ENCODE measurements at places on chromosomes 7 and 10.

GRCh38 chr10:3749600-3749999 lies 35.4 kb downstream of the KLF6 start:
- DNase-seq: peak; percentile 72

- no peak for DNase-seq
Measured at GRCh38 chr10:38007991-38008390, 2.5 kb upstream of the ZNF33A start.

DNA sequence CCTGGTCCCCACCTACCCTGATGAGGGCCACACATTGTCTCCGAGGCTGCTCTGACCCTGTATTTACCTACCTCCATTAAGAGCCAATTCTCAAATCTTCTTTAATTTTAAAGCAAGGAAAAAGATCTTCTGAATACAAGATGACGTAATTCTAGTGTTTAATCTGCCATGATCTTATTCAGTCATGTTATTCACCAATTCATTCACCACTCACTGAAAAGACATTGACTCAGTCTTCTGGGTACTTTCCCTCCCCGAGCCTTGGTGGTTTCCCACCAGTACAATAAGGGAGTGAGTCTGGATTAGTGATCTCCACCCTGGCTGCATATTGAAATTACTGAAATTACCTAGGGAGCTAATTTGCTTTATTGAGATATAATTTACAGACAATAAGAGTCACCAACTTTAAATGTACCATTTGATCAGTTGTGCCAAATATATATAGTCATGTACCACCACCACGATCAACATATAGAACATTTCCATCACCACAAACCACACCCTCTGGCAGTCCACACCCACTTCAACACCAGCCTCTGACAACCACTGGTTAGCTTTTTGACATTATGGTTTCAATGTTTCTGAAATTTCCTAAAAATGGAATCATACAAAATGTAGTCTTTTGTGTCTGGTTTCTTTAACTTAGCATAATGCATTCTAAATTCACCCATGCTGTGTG lies 117.5 kb upstream of the UNC5B start:
- no peak for DNase-seq

DNA sequence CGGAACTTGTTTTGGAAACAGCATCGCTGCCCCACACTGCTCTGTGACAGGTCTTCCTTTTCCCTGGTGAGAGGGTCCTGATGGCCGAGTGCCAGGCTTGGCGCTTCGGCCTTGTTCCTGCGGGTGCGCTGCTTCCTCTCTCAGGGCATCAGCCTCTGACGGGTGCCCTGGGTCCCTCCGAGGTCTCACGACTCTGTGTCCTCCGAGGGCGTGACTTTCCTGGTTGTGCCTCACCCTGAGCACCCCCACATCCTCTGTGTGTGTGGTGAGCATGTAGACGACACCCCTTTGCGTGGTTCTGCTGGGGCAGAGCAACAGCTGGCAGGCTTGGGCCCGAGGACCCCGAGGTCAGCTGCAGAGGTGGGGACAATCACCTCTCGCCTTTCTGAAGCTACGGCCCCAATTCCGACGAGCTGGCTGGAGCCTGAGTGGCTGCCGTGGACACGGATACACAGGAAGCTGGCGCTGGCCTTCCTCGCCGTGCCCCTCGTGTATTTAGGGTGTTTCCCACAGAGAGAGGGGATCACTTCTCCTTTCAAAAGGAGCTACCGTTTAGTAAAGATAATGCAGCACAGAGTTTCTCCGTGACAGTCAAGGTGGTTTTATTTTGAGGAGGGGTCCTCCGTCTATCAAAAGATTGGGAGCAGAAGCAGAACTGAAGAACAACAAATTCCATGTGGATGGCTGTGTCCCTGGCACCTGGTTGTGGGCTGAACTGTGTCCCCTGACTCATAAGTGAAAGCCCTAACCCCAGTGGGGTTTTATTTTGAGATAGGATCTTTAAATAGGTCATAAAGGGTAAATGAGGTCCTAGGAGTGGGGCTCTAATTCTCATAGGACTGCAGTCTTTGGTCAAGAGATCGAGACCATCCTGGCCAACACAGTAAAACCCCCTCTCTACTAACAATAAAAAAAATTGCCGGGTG lies 36.2 kb upstream of the PITRM1 start:
- no peak for DNase-seq

GRCh38 chr10:36182179-36182566 lies 540.1 kb upstream of the FZD8 start:
- DNase-seq: no peak

DNA sequence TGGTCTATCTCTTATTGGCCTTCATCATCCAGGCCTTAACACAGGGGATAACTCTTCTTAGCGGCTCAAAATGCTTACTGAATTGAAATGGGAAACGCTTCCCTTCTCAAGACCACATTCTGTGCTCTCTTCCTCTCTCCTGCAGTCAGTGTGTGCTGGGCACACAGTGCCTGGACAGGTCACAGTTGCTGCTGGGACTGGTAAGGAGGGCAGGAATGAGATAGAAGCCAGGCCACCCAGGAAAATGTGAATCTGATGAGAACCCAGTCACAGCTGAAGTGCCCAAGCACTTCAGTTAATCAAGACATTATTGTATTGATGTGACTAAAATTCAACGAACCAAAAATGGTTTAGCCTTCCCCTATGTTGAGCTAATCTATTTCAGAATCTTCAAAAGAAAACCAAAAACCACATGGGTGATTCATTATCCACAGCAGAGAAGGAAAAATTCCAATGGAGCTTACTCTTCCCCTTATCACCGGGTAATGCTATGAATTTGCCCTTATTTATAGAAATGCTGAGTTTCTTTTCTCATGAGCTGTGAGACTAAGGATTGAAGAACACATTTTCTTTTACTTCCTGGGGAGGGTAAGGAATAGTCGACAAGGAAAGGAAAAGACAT lies 41.2 kb upstream of the PLPP4 start:
- DNase-seq: no peak

DNA sequence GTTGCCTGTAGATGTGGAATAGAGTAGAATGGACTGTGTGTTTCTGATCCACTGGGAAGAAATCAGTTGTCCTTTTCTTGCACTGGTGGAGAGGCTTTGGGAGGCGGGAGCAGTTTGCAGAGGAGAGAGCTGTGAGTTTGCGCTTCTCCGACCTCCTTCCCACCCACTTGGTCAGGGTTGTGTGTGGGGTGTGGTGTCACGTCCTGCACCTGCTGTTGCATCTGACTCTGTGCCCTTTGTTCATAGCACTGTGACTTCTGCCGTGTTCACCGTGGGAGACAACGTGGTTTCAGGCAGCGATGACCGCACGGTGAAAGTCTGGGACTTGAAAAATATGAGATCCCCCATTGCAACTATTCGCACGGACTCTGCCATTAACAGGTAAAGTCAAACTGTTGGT lies 67.8 kb downstream of the WDR37 start:
- DNase-seq: no peak

GRCh38 chr7:150425670-150426069 lies 24.8 kb upstream of the GIMAP8 start:
- no peak for DNase-seq

DNA sequence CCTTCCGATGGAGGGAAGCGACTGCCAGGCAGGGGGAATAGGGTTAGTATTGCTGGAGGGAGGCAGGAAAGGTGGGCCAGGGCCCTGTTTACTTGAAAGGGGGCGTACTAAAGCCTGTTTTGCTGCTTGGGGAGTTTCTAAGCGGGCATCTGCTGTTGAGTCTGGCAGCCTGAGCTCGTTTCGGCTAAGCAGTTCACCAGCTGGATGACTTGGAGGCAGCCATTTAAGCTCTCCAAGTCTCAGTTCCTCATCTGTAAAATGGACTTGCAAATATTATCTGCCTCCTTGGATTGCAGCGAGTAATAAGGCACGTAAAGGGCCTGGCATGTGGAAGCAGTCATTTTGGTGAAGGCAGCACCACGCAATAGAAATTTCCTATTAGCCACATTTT lies 44.0 kb downstream of the LDB3 start:
- DNase-seq: no peak

All from AG04450 (cell line).